ENCODE measurements at places on chromosomes 13 and 19.

- DNase-seq = no peak
These were observed 56.8 kb upstream of the F7 start for GRCh38 chr13:113048766-113049165.

- DNase-seq = no peak
These were observed 1.1 kb upstream of the SWSAP1 start for GRCh38 chr19:11373166-11373884.

DNA sequence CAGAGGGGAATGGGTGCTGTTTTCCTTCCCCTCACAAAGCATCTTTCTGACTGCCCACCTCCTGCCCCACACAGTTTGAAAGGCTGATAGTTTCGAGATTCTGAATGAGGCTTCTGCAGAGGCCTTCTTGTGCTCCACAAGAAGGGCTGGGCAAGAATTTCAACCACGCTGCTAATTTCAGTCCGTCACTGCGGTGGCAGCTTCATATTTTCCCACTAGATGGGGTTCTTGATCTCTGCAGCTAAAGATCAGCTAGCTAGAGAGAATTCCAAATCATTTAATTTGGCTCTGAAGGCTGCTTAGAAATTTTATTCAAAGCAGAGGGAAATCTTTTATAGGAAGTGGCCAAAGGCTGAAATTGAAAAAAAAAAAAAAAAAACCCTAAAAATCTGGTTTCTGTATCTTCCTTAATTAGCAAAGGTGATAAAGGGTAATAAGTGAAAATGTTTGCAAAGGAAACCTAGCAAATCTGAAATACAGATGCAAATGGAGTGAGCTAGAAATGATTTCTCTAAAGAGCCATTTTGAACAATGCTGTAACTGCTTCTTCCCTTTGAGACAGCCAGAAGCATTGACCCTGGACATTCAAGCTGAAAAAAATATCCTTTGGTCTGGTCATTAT is 38.0 kb upstream of the C13orf42 start:
- no peak for DNase-seq

- no peak for DNase-seq
These were observed 20.7 kb upstream of the ZNF331 start for GRCh38 chr19:53517114-53517741.

DNA sequence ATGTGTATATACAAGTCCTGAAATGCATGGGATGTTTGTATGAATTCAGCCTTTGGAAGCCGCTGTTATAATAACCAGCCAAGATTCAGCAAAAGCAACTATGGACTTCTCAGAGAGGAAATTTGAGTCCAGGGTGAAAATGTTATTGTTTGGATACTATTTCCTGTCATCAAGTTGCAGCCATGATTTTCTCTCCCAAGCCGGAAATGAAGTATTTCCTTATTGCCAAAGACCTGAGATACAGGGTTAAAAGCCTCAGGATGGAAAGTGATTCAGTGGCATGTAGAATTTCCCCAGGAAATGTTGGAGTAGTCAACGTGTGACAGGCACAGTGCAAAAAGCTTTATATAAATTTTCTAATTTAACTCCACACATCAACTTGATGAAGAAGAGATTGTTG is 133.9 kb downstream of the IRS2 start:
- DNase-seq = no peak

Data from left lobe of liver (tissue), 2 donors.